ENCODE measurements at places on chromosomes 1 and 21.

GRCh38 chr1:157252473-157252872 is 114.3 kb upstream of the ETV3 start:
- no peak for DNase-seq

DNA sequence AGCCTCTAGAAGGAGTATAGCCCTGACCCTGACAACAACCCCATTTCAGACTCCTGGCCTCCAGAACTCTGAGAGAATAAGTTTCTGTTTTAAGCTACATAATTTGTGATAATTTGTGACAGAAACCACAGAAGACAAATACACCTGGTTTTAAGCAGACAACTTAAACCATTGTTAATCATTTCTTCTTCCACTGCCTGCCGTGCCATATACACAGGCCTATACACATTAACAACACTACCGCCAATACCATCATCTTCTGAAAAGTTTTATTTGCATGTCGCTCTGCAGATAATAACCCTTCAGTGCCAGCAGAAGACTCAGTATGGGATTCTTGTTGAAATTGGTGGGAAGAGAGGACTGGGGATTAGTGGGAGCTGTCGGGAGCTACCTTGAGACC is 39.9 kb upstream of the KRTAP19-8 start:
- no peak for DNase-seq

DNA sequence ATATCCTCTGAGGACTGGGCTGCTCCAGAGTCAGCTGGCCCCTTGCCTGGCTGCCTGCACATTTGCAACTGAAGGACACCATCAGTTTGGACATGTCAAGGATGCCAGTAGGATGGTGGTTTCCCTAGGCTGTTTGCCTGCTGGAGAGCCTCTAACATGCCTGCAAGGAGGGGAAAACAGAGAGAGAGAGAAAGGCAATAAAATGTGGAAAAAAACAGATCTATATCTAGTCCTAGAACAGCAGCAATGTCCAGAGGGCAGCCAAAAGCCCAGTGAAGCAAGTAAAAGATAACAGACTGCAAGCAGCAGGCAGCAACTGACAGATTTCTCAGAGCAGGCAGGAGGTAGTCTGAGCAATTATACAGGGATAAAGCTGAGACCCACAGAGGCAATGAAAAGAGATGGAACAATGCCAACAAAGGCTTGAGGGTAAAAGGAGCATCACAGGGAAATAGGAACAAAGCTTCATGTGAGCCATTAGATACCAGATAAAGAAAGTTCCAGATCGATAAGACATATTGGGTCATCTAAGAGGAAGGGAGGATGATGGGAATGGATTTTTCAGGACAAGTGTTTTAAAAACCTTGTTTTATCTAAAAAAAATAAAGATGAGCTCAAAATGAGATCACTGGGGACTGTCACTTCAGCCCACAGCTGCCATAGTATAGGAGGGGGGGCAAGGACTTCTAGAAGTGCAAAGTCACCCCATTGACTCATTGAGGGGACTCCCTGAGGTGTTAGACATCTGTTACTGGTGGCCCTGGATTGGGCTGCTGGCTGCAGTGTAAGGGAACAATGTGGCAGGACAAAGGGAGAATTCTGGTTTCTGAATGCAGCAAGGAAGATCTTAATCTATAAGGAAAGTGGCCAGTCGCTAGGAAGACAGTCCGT is 38.6 kb upstream of the GADD45A start:
- DNase-seq, result peak; percentile 17

GRCh38 chr1:160618327-160618726 is 28.5 kb downstream of the SLAMF1 start:
- no peak for DNase-seq

GRCh38 chr1:30450818-30451233 is 272.6 kb downstream of the MATN1 start:
- DNase-seq, result no peak

DNA sequence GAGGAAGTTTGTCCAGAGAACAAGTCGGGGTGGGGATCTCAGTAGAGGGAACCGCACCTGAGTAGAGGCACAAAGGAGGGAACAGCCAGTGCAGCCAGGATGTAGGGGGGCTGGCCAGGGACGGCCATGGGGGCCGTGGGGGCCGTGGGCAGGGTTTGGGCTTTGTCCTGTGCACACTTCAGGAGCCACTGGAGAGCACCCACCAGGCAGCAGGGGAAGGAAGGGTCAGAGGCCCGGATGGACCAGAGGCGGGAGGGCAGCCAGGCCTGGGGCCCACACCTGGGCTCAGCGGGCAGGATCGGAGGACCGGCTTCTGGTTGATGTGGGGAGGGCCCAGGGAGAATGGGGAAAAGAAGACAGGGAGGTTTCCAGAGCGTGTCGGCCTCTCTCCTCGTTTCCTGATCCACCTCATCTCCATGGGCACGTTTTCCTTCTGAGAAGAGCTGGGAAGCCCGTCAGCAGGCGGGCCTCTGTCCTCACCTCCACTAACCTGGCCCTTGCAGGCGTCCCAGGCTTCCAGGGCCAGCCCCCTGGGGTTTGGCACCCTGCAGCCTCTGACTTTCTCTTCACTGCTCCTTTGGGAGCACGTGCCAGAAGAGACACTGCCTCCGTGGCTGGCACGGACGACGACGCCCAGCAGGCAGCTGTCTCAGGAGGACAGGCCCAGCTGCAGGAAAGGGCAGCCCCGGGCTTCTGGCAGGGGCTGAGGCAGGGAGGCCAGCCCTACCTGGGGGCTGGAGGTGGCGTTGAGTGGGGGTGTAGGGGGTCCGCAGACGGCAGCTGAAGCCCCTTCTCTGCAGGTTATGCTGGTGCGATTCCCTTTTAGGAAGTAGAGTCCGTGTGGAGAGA is 16.8 kb upstream of the PDXK start:
- DNase-seq, result no peak

- DNase-seq, result no peak
These were observed 126.1 kb downstream of the CDC42BPA start for GRCh38 chr1:227192163-227192562.

GRCh38 chr1:64915381-64916274 is 50.7 kb downstream of the JAK1 start:
- DNase-seq, result no peak

GRCh38 chr1:1329304-1330210 is 1.5 kb upstream of the TAS1R3 start:
- no peak for DNase-seq

- DNase-seq, result no peak
These were observed 1742.1 kb downstream of the BRINP3 start for GRCh38 chr1:188735567-188735966.

DNA sequence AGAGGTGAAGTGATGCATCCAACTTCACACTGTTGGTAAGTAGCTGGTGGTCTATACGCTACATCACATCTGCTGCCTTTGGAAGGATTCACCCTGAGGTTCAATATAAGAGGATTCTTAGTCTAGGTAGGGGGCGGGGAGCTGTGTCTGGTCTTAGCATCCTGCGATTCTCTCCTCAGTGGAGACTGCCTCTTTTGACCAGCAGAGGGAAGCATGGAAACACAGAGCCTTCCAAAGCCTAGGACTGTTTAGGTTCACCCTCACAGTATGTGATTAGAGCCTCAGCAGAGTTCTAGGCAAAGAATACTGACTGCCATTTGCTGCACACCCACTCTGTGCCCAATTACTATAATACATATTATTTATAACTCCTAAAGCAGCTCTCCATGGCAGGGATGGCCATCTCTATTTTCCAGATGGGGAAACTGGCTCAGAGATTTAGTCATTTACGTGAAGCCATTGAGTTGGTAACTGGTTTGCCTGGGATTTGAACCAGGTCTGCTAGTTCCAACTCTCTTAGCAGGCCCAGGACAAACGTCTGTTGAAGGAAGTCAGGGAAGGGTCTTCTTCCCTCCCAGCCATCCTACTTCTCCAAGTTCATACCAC is 28.9 kb upstream of the EFCAB14 start:
- DNase-seq, result no peak

DNA sequence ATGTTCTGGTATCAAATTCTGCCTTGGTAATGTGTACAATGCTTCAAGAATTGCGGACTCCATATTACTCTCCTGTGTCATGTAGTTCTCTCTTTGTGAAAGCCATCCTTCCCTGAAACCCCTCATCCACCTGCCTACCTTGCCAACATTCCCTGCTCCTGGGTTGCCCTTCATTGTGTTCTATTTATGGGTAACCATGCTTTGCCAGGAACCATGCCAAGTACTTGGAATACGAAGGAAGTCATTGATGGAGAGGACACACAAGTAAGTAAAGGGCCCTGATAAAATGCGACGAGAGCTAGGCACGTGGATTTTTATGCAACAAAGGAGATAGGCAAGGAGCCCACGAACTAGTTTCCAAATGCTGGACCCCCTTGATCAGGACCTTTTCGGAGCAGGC is 300.8 kb downstream of the DISC1 start:
- no peak for DNase-seq

DNA sequence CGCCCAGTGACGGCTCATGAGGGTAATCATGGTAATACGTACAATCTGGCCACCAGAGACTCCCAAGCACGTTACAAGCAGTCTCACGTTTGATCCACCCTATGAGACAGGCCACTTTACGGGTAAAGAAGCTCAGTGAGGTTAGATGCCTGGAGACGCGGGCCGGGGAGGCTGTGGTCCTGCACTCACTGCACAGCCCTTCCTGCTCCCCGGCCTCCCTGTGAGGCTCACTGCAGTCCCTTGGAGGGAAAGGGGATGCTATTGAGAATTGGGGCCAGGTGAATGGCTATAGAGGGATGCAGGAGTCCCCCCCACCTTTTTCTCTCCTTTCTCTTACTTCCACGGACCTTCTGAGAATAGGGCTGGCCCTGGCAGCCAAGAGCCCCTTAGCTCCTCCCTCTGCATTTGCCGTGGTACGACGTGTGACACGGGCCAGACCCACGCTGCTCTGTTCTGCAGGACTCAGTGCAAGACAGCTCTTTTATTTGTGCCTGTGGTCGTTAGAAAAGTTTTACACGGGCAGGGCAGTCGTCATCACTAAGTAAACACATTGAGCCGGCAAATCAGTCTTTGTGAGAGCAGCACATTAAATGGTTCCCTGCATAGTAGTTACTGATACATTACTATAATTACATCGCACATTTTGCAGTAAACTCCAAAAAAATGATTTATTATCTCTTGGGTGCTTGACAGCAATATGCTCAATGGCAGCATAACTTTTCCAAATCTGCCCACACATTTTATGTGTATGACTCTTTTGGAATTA is 18.8 kb downstream of the KIF26B start:
- peak; percentile 27 for DNase-seq

DNA sequence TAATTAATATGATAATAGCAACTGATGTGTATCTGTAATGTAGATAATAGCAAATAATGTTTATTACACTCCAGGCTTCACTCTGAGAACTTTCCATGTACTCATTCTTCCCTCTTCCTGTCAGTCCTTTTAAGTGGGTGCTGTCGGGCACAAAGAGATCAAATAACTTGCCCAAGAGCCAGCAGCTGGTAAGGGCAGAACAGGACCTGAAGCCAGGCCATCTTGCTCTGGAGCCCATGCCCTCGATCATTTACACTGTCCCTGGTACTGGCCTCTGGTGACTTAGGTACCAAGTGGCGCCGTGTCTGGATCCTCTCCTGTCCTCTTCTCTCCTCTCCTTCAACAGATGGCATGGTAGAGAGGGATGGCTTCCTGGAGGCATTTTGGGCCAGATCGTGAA is 97.2 kb downstream of the VPS13D start:
- no peak for DNase-seq

DNA sequence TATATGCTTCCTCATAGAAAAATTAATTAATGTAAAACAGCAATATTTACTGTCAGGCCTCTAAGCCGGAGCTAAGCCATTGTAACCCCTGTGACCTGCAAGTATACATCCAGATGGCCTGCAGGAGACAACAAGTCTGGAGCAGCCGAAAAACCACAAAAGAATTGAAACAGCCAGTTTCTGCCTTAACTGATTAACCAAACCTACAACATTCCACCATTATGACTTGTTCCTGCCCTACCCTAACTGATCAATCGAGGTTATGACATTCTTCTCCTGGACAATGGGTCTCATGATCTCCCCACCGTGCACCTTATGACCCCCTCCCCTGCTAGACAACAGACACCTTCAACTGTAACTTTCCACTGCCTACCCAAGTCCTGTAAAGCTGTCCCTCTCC is 205.8 kb upstream of the DUSP10 start:
- no peak for DNase-seq

- no peak for DNase-seq
These were observed 86.3 kb downstream of the ACBD6 start for GRCh38 chr1:180415985-180416633.

GRCh38 chr21:16908077-16908476 is 604.8 kb upstream of the CXADR start:
- no peak for DNase-seq

DNA sequence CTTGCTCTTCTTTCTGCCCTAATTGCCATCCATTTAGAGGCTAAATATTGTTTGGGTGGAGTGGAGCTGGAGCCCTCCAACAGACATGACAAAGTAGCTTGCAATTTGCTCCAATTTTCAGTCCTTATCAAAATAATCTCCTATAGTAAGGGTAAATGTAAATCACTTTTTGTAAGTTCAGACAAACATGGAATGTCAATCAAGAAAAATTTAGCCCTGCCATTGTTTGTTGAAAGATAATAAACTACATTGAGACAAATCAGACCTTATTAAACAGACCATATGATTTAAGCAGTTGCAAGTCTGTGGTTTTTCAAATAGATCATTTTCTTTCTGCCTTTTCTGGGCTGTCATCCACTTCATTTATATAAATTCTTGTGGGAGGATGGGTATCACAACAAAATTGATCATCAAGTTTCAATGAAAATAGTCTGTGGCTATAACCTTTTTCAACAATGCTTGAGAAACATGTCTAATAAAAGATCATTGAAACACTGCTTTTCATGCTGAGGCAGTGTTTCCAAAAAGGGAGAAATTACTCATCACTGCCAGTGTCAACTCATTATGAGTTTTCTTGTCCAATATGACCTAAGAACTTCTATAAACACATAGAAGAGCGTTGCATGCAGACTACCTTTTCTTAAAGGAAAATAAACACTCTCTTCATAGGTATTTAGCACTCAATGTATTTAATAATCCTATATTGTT is 1152.0 kb upstream of the B3GALT2 start:
- no peak for DNase-seq

DNA sequence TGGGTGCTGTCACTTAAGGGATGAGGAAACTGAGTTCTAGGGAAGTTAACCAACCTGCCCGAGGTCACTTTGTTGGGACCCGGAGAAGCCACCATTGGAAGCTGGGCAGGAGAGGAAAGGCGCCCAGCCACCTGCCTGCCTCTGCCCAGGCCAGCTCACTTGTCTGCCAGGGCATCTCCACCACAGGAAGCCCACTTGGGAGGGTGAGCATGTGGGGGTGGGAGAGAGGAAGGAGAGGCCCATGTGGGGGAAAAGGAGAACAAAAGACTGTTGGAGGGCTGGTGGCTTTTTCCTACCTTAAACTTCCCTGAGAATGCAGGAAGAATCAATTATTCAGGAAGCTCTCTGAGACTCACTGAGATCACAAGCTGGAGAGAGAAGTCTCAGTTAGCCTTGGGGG is 43.8 kb upstream of the SELENON start:
- DNase-seq, result no peak

DNA sequence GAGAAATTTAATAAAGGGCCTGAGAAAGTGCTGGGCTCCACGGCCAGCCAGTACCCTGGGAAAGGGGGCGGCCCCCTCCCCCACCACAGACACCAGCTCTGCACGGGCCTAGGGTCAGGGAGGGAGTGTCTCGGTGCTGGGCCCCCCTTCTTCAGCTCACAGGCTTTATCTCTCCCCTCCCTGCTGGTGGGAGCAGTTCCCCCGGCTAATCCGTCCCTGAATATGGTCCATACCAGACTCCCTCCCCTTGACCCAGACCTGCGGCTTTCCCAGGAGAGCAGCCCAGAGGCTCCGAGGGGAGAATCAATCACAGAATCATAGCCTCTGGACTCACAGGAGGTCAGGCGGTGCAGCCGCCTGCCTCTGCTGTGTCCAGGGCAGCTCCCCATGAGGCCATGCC is 26.0 kb upstream of the RSPO1 start:
- no peak for DNase-seq

- DNase-seq, result no peak
These were observed 197.3 kb upstream of the IVNS1ABP start for GRCh38 chr1:185514311-185514710.
